Astrocyte (in vitro differentiated cells and primary cell): ENCODE measurements at places on chromosomes 4 and X.

DNA sequence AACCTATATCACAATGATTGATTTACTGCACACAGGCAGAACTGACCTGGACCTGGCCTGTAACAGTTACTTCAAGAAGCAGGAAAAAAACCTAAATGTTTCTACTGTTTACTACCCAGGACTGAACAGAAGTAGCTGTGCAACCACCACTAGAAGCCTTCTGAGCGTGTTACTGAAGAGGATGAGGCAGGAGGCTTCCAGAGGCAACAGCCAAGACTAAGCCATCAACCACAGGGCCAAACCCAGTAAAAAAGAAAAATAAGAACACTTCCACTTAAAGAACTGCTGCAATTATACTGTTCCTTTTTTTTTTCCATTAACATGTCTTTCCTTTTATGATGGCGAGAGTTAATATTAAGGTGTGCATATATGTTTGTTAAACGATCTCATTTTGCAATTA is 29.4 kb upstream of the TTC29 start:
- no peak for DNase-seq

GRCh38 chrX:148534291-148534690 is 33.9 kb downstream of the AFF2 start:
- peak; percentile 4 for DNase-seq

DNA sequence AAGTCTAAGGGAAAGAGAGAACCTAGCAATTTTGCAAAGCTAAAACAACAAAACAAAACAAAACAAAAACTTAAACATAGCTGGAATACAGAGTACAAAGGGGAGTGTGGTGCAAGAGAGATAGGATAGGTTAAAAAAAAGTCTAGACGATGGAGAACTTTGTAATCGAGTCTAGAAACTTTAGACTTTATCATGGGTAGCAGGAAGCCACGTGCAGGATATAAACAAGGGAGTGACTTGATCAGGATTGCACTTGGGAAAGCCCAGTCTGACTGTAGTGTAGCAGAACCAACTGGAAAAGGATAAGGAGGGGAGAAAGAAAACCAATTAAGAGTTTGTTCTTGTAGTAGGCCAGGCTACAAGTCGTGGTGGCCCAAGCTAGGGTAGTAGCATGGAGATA is 750.1 kb downstream of the RPA4 start:
- no peak for DNase-seq

DNA sequence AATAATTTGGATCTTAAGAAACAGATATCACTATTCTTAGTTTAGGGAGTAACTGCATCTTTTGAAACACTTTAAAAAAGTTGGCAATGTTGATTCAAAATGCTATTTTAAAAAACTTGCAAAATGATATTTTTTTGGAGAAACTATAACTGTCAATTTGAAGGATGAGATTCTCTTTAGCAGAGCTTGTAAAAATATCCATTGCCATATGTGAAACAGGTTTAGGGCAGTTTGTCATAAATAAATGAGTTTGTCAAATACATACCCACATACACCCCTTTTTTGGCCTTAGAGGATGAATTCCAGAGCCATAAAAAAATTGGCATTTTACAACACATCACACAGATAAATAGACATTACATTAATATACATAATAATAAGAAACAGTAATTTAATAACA is 174.6 kb downstream of the BMPR1B start:
- DNase-seq, result no peak

DNA sequence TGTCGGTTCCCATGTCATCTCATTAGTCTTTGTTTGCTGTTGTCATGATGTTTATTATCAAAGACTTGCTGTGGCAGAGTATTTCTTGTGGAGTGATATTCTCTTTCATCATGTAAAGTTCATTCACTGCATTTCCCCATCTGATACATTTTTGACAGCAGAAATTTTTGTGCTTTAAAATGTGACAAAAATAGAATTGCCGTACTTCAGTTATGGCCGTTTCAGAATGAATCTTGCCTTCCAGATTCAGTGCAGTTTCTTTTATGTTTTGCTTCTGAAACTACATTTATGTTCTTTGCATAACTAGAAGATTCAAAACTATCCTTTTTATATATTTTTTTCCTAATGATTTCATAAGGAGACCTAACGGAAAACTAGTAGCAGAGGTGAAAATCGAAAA is 10.0 kb downstream of the CSTF2 start:
- no peak for DNase-seq

- no peak for DNase-seq
Measured at GRCh38 chr4:150464523-150464922, 117.4 kb upstream of the MAB21L2 start.

DNA sequence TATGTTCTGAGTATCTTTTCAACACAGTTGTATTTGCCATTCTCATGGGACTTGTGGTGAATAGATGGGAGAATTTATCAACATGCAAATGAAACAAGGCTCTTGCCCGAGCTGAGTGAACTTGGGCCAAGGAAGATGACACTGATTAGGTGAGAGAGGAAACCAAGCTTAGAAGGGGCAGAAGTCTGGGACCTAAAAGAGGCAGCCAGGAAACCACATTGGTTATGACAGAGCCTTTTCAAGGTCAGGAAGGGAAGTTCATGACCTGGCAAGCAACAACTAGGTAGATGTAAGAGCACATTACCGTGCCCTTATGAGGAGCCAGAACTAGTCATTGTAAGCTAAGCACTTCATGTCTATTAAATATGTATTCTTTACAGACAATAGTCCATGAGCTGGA is 590.3 kb downstream of the PACRGL start:
- no peak for DNase-seq

GRCh38 chr4:68082758-68083157 is 46.9 kb downstream of the TMPRSS11F start:
- no peak for DNase-seq

DNA sequence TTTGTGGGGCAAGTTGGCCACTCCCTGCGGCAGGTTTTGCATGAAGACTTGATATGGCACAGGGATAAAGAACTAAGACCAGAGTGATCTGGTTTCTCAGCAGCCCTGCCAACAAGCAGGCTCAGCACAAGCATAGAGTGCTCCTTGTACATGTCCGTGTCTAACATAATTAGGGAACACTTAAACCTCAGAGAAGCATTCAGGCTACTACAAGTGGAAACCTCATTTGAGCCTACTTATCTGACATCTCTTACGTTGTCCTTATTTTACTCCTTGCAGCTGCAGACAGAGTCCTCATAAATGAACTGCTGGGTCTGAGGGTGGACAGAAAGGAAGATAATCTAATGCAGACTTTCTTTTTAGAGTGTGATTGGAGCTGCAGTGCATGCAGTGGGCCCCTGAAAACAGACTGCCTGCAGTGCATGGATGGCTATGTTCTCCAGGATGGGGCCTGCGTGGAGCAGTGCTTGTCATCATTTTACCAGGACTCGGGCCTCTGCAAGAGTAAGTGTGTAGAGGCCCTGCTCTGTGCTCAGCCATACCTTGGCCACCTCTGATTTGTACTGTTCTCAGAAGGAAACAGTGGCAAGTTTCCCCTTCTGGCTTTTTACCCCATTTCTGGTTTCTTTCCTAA is 179.1 kb upstream of the ANXA3 start:
- no peak for DNase-seq

DNA sequence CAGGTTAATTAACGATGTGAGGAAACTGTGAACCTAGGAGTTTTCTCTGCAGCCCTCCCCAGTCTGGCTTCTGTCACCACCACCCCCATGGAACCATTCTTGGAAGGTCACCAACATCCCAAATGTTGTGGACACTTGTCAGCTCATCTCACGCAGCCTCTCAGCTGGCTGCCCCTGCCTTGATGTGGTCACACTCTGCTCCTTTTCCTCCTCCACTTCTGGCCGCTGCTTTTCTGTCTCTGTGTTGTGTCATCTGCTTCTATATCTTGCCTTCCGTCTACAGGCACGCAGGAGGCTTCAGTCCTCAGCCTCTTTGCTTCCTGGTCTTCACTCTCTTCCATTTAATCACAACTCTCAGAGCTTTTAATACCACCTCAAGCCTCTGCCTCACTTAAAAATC is 371.5 kb upstream of the SLIT2 start:
- DNase-seq, result no peak

DNA sequence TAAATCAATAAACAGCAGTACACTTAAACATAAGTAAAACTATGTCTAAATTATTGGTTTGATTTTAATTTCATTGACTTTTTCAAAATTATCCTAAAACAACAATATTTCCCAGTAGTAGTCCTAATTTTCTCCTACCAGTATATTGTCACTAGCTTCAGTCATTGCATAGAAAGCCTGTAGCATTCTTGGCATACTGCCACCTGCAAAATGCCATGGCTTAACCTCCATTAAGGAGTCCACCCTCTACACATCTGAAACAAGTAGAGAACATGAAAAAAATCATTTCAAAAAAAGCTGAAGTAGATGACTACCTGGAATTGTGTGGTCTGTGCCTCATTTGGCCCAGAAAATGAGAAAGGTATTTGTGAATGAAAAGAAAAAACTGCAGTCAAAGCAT is 348.5 kb downstream of the INPP4B start:
- no peak for DNase-seq

GRCh38 chrX:107154787-107155620 is 36.4 kb upstream of the RBM41 start:
- peak; percentile 33 for DNase-seq

DNA sequence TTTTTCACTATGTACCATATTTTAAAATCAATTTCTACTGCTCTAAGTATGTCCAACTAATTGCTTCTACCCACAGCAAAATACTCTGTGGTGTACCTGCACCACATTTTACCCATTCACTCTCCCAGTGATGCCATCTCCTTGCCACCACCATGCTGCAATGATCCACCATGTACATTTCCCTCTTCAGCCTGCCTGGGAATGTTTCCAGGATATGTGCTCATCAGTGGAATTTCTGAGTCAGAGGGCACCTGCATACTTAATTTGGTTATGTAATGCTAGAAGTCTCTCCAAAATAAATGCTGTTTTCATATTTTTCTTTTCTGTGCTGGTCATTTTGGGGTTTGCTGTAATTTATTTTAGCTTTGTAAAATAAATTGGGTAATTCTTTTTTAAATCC is 33.2 kb upstream of the OCIAD2 start:
- DNase-seq, result peak; percentile 93

DNA sequence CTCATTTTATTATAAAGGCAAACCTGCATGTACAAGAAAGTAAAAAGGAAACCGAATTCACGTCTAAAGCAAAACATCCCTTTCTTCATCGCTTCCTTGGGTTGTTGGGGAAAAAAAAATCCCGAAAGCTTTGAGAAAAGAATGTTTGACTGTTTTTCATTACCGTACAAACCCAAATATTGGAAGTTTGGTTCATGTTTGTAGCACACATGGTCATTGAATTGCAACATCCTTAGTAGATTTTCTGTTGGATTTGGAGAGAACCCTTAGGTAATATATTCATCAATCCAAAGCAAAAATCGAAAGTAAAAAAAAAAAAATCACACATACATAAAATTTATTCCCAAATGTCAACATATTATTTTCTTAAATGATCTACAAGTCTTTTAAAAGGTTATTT is 420.3 kb downstream of the MAPK10 start:
- no peak for DNase-seq

DNA sequence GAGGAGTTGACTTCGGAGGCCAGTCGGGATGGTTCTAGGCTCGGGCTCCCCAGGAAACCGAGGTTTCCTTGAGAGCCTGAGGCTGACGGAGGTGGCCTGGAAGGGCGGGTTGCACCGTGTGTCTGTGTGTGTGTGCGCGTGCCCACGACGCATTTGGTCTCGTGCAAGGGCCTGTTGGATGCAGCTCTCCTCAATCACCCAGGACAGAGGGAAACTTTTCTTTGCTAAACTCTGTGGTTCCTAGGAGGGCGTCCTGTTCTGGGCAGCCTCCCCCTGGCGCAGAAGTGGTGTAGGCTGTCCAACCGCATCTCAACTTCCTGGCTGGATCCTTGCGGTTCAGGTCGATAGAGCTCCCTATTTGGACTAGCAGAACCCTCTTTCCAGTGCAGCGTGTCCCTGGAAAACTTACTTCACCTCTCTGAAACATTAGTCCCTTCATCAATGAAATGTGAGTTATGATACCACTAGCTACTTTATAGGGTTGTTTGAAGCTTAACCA is 973 bp downstream of the STK32B start:
- peak; percentile 19 for DNase-seq

GRCh38 chr4:164606478-164606877 is 147.5 kb upstream of the SMIM31 start:
- DNase-seq, result no peak

DNA sequence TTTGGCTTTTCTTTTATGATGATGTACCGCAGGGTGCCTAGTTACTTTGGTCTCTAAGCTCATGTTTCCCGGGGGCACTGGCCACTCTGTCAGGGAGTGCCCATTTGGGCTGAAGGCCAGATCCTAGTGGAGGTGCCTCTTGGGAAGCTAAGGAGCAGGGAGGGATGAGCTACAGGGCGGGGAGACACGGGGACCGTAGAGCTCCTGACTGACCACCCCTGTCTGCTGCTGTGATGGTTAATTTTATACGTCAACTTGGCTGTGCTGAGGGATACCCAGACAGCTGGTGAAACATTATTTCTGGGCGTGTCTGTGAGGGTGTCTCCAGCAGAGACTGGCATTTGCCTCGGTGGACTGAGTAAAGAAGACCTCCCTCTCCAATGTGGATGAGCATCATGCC is 24.9 kb upstream of the CLDN24 start:
- DNase-seq, result no peak

DNA sequence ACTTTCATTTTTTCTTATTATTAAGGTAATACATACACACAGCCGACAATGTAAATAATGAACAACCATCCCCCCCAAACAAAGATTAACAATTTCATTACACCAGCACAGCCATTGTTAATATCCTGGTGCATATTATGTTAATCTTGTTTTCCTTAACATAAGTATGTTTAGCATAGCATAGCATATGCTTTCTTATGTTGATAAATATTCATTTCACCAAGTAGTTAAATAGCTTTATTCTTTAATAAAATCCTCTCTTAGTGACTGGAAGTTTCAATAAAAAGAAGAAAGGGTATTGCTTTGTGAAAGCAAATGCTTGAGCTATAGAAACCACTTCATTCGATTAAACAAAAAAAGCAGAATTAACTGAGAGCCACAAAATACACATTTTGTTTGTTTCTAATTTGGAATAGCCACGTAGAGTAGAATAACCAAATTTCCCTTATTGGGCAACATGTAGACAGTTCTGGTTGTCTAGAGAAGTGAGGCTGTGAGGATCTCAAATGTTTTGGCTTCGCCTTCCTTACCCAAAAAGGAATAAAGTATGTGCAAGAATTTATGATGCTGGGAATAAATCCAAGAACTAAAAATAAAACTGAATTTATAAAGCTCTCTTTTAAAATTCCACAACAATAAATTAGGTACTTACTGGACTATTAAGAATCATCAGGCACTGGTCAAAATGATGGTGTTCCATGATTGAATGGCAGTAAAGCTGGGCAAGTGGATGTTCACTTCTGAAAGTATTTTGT is 118.0 kb downstream of the PDE5A start:
- peak; percentile 54 for DNase-seq

- no peak for DNase-seq
Measured at GRCh38 chr4:7487998-7488671, 53.4 kb upstream of the PSAPL1 start.

DNA sequence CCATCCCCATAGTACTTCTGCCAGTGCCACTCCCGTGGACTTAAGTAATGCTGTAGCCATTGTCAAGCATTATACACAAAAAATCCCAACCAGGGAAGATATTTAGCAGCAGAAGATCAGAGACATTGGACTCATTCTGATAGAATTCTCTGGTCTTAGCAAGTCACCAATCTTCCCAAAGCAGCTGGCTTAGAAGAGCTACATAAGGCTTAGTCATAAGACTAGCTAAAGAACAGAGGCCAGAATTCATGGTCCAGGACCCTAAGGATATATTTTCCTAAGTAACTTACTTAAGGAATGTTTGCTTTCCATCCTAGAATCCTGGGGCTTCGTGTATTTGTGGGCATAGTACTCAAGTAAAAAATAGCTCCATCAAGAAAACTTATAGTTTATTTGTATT is 100.3 kb upstream of the SLIT2 start:
- no peak for DNase-seq
